Panc1 (cell line): ENCODE measurements at places on chromosomes 4 and X. TPM values are rescaled to one million over a fixed set of nuclear protein-coding genes. Genes with fewer than 3 reads are reported as not detected.
A peak's percentile ranks its signal among the peaks of the same experiment; 100 is the strongest.

The SYN1 gene
- total RNA-seq, result 1.0 TPM

The SPON2 gene
- 1.8 TPM for total RNA-seq

- H3K4me1 ChIP-seq, result no peaks in the 10 kb centered on the region
- no peaks in the 10 kb centered on the region for H3K36me3 ChIP-seq
- H3K4me3 ChIP-seq, result no peak overlapping the region
- DNase-seq, result no peak
- no peaks in the 10 kb centered on the region for H3K27me3 ChIP-seq
These were observed 16.8 kb downstream of the CCDC149 start for GRCh38 chr4:24896056-24896455.

DNA sequence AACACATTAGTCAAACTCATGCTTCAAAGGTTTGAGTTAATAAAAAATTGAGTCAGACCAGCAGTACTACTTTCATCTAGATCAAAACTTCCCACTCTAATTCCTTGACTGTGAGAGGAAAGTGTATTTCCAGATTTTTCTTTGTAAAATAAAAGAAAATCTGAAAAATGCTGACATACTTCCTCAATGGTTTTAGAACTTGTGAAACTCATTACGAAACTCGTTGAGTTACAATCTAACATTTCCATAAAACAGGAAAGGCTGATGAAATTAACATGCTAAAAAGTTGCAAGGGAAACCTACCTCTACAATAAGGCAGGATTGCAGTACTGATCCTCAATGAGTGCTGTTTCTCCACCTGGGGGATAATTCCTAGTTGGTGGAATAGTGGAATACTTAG lies 217.8 kb upstream of the HCCS start:
- no peak for DNase-seq
- no peak overlapping the region for H3K4me3 ChIP-seq
- no peaks in the 10 kb centered on the region for H3K4me1 ChIP-seq

- no peak for DNase-seq
- no peak overlapping the region for H3K4me3 ChIP-seq
- H3K4me1 ChIP-seq, result no peaks in the 10 kb centered on the region
- peaks cover 2% of the 10 kb centered on the region; the same call in 1 of the 2 replicates for H3K27me3 ChIP-seq
- no peak overlapping the region for H3K27ac ChIP-seq
- no peaks in the 10 kb centered on the region for H3K36me3 ChIP-seq
These were observed 22.9 kb upstream of the CLGN start for GRCh38 chr4:140450352-140450751.

DNA sequence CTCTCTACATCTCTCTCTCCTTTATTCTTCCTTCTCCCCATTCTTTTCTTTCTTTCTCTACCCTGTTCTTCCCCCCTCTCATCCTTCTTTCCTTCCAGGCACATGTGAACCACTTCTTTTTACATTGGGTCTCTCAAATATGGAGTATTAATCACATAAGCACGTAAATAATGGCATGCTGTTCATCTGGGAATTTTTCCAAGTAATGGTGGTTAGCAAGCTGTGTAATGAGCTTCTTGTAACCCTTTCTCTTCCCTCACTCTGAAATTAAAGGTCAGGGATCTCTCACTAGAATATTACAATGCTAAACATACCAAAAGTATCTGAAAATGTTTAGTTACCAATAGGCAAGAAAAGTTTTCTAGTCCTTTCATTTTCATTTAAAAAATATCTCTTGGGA lies 239.9 kb upstream of the TEX13A start:
- no peak overlapping the region for H3K4me3 ChIP-seq
- H3K27me3 ChIP-seq, result no peaks in the 10 kb centered on the region
- no peaks in the 10 kb centered on the region for H3K4me1 ChIP-seq
- DNase-seq, result no peak
- no peak overlapping the region for H3K27ac ChIP-seq

GRCh38 chr4:141637565-141637964 lies 1.2 kb downstream of the IL15 start:
- no peaks in the 10 kb centered on the region for H3K27me3 ChIP-seq
- peak overlapping the region; percentile 74 for H3K4me3 ChIP-seq
- peaks cover 5% of the 10 kb centered on the region; the same call in 1 of the 2 replicates for H3K4me1 ChIP-seq
- DNase-seq, result no peak
